IPS DF 6.9 (cell line): ENCODE measurements at places on chromosomes 6 and 20.

DNA sequence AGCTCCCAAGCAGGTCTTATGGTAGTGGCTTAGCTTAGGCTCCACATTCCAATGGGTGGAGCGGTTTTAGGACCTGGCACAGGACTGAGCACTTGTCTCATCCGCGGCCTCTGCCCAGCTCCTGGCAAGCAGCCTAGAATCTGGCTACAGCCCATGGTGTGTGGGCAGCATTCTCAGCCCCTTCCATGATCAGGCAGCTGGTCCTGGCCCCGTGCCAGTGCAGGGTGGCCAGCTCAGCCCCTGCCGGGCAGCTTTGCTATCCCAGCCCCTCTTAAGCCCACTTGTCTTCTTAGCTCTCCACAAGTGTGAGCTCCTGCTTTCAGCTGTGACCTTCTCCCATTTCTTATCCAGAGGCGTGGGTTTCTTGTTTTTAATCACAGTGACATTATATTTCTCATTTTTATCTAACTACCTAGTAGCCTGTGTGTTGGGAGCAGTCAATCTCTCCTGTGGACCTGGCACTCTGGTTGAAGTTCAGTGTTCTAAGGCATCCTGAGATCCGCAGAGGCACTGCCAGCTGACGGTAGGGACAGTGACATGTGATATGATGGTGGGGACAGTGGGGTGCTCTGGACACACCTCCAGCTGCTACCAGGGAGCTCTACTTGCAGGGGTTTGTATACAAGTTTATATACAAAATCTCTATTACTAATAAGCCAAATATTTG, 119.9 kb upstream of the PRND start:
- no peak for DNase-seq

DNA sequence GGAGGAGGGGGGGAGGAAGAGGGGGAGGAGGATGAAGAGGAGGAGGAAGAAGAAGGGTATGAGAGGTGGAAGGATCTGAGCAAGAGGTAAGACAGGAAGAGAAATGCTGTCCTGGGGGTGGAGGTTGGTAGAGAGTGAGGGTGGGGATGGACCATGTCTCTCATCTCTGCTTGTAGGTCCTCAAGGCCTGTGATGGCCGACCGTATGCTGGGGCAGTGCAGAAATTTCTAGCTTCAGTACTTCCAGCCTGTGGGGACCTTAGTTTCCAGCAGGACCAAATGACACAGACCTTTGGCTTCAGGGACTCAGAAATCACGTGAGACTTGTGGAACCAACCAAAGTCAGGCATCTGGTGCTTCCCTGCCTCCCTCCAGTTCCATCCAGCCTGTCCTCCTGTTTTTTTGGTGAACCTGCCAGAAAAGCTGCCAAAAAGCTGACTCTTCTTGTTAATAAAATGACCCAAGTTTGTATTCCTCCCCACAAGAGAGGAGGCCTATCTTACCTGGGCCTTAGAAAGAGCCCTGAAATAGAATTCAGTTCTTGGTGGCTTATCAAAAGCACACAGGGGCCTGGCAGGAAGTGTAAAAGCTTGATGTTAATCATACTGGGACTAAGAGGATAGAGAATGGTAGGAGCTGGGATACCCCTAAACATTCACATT, 2.5 kb upstream of the C4A start:
- no peak for DNase-seq

DNA sequence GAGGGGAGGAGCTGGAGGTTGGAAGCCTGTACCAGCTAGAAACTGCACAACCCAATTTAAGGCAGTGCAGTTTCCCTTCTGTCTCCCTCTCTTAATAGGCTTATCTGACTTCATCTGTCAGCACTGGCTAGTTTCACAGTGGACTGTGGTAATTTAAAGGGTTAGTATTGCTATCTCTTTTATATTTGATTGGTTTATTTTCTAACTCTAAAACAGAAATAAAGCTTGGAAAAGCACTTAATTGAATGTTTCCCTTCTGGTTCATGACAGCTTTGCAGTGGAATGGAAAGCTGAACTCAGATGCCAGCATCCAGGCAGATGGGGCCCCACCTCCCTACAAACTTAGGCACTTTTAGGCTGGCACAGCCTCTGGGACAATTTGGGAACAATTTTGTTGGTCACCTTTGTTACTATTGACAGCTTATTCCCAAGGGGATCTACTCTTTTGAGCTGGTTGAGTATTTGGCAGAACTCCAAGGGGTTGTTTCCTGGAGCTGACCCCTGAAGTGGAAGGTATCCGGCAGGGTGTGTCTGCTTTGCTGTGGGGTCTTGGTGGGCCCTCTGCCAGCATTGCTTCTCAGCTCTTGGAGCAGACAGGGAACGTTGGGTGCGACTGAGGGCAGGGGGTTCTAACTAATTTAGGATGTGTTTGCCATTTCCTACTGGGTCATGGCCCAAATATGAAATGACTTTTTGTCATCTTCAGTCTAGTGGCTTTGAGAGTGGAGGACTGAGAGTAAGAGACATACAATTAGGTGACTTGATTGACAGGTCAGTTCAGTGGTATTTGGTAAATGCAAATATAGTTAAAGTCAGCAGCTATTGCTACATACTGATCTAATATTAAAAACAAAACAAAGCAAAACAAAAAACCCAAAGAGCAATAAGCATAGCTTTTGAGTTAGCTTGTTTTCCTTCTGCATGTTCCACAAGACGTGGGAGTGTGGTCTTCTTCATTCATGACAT, 9.3 kb downstream of the SH3BGRL2 start:
- no peak for DNase-seq

DNA sequence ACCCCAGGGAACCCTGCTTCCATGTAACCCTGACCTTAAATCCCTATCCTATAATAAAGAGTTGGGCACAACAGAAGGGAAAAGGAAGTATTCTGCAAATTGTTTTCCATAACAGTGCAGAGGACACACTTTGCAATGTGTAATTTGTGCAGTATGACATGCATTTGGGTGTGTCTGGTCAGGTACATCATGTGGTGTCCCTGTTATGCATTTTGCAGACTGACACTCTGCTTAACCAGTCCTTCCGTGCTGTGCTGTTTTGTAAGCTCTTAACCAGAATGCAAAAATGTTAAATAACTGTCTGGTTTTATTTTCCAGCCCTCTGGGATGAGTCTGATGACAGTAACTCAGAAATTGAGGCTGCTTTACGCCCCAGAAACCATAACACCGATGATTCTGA, 57.0 kb upstream of the XRN2 start:
- no peak for DNase-seq

- DNase-seq, result no peak
These were observed 27.4 kb upstream of the LCA5 start for GRCh38 chr6:79564636-79565035.

GRCh38 chr6:118813775-118814174, 80.2 kb upstream of the ASF1A start:
- DNase-seq, result no peak

DNA sequence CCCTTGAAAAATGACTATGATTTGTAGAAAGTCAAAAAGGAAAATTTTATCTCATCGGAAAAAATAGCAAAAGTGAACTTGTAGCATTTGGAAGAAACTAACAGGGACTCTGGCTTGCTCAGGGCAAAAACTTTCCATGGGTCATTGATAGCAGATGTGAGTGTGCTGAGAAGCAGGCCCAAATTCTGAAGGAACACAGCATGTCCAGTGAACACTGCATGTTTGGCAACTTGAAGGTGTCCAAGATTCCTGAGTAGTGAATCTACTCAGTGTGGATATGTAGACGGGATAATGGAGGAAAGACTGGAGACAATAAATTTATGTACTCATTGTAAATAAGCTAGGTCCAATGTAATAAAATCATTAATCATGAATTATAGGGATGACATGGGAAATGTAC, 8.2 kb downstream of the SLC17A2 start:
- no peak for DNase-seq
